Activated CD4-positive, alpha-beta T cell treated with anti-CD3 and anti-CD28 coated beads, Interleukin-2, Interleukin-6, amounts not matched to agents 100 ng/mL and 50 ng/mL, durations not matched to agents 16 hours and 8 hours (primary cell): ENCODE measurements at places on chromosomes 7 and 10.

DNA sequence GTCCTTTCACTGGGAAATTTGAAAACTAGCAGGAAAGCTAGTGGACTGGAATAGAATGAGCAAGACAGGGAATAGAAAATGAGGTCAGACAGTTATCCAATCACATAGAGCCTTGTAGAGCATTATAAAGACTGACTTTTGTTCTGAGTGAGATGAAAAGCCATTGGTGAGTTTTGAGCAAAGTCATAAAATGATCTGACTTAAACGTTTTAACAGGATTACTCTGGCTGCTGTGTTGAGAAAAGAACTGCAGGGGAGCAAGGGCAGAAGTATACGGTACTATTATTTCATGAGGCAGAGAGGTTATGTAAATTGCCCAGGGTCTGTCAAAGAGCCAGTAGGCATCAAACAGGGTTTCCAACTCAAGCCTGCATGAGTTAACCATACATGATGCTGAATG lies 393.4 kb downstream of the TFEC start:
- DNase-seq = no peak

DNA sequence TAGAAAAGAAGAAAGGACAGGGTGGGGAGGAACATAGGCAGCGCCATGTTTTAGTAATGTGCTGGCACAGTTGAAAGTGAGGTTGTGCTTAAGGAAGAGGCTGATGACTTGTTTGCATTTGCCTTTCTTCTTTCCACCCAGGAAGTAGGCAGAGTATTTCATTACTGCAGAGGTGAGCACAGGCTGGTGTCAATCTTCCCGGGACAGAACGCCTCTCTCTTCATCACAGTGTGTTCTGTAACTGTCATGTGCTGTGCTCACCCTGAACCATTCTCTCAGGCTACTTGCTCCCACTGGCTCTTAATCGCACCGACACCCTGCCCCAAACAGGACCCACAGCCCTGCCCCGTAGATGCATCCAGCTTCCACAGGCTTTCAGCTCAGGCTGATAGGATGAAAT lies 135.8 kb upstream of the YAE1 start:
- DNase-seq = no peak

GRCh38 chr7:70047891-70048448 lies 449.7 kb downstream of the AUTS2 start:
- no peak for DNase-seq

- DNase-seq = no peak
Measured at GRCh38 chr10:29353305-29353704, 64.4 kb downstream of the LYZL1 start.

DNA sequence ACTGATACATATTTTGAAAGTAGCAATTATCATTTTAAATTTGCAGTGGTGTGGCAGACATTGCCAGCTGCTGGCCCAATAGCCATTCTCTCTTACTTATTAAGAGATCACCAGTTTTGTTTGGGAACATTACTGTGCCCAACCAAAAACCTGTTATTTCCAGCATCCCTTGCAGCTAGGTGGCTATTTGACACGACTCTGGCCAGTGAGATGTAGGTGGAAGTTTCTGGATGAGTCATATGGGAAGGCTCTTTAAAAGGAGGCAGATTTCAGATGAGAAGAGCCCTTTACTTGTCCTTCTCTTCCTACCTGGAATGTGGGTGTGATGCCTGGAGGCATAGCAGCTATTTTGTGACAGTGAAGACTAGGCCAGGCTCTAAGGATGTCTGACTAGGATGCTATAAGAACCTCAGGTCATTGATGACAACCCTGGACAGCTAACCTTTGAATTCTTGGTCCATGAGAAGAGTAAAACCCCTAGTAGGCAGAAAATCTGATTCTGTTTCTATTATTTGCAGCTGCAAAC lies 77.9 kb downstream of the CARD11 start:
- no peak for DNase-seq

- DNase-seq = no peak
Measured at GRCh38 chr7:1513657-1514095, 9.5 kb upstream of the INTS1 start.

DNA sequence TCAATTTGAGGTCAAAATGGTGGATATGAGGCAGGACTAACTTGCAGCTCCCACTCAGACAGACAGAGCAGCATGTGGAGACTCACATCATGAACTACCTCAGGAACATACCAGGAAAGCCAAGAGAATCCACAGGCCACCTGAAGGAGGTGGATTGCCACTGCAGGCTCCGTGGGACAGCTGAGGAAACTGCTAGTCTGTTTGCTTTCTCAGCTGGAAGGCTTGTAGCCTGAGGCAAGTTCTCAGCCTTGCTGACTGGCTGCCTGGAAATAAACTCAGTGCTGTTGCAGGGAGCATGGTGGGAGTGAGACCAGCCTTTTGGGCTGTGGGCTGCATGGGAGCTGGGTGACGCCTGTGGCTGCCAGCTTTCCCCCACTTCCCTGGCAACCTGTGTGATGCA lies 202.9 kb downstream of the ZNF248 start:
- no peak for DNase-seq

DNA sequence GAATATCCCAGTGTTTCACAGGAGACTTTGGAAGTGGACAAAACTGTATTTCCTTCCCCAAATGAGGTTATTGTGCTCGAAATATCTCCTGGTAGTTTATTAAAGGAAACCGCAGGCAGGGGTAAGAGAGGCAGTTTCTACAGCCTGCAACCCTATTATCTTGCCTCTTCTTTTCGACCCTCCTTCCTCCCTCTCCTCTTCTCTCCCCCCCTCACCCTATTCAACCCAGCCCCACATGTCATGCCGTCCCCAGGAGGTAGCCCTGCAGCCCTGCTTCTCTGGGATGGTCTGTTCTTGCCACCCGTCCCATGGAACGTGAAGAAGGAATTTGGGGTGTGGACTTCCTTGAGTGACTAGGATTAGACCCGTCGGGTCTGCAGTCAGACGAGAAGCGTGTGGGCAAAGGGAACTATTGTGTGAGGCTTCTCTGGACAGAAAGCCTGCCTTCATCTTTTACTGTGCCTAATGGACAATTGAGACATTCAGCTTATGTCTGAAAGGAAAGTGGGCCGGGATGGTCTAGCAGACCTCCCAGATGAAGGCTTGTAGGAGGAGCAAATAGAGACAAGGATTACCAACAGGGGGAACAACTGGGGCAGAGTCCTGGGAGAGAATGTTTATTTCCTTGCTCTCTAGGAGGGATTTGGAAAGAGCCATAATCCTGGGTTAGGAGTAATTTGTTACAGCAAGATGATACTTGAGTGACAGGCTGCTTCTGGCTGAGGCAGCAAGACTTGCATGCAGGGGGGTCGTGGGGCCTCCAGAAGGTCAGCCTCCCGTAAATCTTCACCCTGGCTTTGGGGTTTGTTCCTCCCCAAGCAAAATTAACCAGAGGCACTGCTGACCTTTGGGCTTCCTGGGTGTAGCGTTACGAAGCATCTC lies 77.8 kb downstream of the TCF7L2 start:
- DNase-seq = no peak

- DNase-seq = no peak
Measured at GRCh38 chr7:41964183-41964753, 261.4 kb upstream of the INHBA start.

GRCh38 chr10:116985611-116986010 lies 19.4 kb downstream of the SHTN1 start:
- no peak for DNase-seq

DNA sequence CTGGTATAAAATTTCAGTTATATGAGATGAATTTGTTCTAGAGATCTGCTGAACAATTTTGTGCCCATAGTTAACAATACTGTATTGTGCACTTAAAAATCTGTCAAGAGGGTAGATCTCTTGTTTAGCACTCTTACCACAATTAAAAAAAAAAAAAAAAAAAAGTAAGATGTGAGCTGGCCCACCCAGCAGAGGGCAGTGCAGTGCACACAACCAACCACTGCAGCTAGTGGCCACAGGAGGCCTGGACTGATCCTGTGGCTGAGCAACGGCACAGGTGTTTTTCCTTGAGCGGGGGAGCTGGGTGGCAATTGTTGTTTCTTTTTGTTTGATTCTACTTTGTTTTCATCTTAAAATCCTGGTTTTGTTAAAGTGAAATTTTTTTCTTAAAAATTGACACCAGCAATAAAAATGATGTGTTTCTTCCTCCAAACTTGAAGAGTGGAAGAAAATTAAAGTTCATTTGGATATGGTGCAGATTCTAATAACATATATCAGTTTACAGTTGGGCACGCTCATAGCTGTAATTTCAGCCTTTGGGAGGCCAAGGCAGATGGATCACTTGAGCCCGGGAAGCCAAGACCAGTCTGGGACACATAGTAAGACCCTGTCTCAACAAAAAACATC lies 171.1 kb upstream of the TBX20 start:
- DNase-seq = peak; percentile 59

DNA sequence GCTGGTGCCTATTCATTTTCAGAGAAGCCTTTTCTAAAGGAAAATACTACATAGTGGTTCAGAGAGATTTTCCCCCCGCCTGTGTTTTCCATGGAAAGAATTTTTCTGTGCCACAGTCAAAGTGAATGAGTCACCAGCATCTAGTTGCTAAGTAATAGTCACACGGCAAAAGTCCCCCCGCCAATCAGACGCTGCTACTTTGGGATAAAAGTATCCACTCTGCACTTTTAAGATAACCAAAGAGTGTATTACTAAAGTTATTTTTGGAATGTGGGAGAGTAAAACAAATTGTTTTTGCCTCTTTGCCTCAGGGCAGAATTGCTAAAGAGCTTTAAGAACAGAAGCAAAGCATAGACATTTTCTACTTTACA lies 23.5 kb downstream of the ABLIM1 start:
- no peak for DNase-seq

DNA sequence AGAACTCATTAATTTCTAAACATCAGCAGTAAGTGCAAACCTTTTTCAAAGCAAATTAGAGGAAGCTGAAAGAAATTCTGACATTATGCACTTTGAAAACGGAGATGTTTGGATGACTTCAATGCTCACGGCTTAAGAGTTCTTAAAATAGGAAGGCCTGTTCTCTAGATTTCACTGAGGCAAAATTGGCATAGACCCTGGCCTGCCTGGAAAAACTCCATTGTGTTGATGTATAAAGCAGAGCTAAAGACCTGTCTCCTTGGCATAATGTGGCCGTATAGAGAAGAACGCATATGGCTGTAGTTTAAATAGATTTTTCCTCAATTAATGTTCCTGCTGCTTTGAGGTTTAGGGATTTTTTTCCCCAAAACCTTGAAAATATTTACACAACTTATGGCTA lies 24.5 kb upstream of the AGMO start:
- DNase-seq = no peak

DNA sequence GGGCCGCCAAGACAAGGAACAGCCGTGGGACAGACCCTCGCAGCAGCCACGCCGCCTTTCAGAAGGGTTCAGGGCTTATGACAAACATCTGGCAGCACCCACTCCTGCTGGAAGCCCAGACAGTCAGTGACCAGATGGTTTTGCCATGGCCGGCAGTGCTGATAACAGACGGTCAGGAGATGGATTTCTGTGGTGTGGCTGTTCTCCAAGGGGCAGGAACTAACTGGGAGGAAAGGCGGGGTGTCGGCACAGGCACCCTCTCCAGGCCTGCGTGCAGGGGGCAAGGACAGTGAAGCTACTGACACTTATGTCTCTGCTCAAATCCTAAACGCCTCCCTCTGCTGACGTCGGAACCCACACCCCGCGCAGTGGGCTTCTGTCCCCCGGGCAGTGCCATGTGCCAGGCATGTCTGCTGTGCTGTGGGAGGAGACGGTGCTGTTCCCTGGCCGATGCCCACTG lies 416.1 kb downstream of the DNAJB6 start:
- DNase-seq = no peak

DNA sequence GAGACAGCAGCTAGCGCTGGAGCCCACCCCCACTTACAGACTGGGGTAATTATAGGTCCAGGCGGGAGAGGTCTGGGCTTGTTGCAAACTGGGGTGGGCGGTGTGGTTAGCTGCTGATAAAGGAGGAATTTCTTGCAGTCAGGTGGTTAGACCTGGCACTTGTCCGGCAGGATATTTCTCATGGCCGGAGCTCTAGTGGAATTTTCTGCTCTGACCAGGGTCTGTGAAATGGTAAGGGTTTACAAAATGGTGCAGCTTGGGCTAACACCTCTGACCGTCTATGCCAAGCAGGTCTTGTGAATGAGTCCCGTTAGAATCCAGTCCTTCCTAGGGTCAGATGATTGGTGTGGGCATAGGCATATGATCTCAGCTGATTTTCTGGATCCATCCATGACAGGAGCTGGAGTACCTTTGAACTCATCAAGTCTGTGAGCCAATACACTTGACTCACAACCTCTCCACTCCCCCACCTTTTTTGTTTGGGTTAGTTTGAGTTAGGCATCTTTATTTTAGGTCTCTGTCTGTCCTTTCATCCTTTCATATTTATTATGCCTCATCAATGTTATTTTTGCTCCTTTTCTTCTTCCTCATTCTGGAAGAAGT lies 213.4 kb downstream of the SUGCT start:
- DNase-seq = no peak

GRCh38 chr10:101064415-101065030 lies 2.7 kb downstream of the KAZALD1 start:
- DNase-seq = no peak

- no peak for DNase-seq
Measured at GRCh38 chr7:156766666-156767065, 126.1 kb downstream of the RNF32 start.

DNA sequence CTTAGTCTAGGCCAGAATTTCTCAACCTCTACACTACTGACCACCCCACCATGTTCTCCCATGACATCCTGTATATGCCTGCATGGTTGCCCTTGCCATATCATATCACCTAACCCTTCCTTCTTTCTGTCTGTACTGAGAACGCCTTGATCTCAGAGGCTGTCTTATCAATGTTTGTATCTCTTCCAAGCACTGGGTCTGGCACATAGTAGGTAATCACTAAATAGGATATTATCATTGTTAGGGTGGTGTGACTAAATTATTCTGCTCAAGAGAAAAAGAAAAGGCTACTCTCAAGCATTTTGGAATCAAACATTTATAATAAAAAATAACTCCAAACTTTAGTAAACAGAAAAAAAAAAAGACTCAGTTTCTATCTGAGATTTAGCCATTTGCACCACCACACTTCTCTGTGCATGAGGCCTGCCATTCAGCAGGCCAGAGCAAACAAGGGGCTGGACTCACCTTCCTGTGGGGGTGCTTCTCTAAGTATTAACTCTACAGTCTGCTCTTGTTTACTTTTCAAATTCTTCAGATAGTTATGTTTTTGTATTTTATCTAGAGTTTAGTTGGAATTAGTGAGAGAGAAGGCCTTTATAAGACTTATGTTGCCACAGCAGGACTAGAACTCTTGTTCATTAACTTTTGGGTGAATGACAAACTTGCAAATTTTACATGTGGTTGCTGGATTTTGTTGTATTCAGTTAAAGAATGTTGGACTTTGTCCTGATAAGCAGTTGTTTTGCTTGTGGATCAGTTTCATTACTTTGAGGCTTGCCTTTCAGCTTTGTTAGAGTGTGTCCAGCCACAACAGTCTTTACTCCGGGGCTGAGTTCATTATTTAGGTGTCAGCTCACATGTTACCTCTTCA lies 5.4 kb downstream of the AGBL3 start:
- DNase-seq = no peak

GRCh38 chr7:114886241-114886640 lies 35.7 kb upstream of the MDFIC start:
- DNase-seq = no peak

DNA sequence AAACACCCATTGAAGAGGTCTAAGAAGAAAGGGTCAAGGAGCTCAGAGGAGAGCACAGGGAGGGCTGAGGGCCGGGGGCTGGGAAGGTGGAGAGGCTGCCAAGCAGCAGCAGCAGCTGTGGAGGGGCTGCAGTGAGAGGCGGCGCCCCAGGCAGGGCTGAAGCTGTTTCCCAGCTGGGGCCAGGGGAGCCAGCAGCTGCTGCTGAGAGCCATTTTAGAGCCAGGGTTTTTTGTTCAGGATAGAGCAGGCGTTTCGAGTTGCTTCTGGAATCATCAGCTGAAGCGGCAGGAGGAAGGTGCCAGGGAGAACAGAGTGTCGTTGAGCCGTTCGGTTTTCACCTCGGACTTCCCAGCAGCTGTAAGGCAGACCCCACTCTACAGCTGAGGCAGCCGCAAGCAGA lies 62.7 kb downstream of the LANCL2 start:
- DNase-seq = no peak
